ENCODE measurements at places on chromosomes 11 and 22. TPM values are rescaled to one million over a fixed set of nuclear protein-coding genes. Genes with fewer than 3 reads are reported as not detected.

- DNase-seq: no peak
These were observed 39.1 kb downstream of the BRSK2 start for GRCh38 chr11:1428762-1429316.

DNA sequence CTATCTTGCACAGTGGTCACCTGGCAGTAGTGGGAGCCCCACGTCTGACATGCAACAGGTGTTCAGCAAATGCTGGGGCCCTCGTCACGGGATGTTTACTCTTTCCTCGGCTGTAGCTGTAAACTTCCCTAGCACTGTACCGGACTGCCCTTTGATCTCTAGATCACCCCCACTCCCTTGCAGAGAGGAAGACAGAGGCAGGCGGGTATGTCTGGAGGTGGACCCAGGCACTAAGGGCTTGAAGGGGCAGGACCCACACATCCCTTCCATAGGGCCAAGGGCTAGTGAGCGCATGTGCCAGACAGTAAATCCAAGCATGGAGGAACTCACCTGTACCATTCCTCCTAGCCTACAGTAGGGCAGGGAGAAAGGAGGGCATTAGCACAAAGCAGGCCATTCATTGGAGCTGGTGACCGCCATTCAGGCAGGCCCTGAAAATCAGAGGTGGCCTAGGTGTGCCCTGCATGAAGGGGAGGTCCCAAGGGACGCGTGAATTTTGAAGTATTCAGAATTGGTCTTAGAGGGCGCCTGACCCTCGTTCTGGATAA, 1.9 kb upstream of the SMTN start:
- DNase-seq: no peak

DNA sequence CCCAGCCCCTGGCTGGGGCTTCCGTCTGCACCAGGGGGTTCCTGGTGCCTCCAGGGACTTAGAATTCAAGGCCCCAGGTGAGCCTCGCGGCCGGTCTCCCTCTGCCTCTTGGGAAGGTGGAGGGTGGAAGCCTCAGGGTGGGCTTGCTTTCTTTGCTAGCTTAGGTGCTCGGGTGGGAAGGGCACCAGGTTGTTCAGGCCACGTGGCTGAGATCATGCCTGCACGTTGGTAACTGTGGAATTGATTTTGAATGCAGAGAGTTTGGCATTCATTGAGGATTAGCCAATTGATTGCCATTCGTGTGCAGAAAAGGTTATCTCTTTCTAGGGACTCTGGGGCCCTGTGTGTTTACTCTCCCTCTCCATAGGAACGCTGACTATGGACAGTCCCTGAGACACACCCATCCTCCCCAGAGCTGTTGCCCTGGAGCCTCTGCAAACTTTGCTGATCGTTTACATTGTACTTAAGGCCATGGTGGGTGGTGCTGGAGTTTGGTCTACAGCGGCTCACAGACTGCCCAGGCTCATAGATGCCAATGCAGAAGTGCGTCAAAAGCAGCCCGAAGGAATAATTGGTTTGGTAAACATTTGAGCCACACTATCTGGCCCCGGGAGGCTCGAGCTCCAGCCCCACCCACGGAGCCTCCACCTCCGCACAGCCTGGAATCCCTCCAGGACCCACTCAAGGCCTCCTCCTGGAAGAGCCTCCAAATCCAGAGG, 1457.7 kb downstream of the BRD1 start:
- DNase-seq: no peak

DNA sequence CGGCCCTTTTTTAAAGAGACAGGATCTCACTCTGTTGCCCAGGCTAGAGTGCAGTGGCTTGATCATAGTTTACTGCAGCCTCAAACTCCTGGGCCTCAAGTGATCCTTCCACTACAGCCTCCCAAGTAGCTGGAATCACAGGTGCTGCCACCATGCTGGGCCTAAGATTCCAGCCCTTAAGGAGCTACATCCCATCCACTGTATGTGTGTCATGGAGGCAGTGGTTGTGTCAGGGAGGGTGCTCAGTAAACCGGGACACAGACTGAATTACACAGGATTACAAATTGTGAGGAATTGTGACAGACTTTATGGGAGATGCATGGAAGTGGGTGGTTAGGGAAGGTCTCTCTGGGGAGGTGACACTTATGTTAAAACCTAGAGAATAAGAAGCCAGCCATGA, 2.1 kb upstream of the PPIL2 start:
- DNase-seq: no peak

Gene CALCB
- 4.7 TPM for total RNA-seq
